ENCODE measurements at places on chromosomes 1 and 21.

GRCh38 chr1:219171192-219171935, 2.3 kb upstream of the LYPLAL1 start:
- DNase-seq, result no peak

DNA sequence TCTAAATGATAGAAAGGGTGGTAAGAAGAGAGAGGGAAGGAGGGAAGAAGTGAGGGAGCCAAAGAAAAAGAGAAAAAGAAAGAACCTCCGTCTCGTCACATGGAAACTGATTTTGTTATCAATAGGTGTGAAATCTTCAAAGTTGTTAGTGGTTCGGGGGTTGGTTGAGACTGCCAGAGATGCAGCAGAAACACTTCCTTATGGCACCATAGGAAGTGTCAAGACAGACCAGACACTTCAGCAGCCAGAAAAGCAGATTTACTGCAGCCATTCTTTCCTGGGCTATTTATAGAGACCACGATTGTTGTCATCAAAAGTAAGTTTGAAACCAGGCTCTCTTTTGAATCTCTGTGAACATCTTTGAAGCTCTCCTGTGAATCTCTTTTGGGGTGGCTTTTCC, 150.5 kb downstream of the PLPPR5 start:
- DNase-seq, result no peak

GRCh38 chr21:40680311-40680710, 166.6 kb downstream of the DSCAM start:
- no peak for DNase-seq

DNA sequence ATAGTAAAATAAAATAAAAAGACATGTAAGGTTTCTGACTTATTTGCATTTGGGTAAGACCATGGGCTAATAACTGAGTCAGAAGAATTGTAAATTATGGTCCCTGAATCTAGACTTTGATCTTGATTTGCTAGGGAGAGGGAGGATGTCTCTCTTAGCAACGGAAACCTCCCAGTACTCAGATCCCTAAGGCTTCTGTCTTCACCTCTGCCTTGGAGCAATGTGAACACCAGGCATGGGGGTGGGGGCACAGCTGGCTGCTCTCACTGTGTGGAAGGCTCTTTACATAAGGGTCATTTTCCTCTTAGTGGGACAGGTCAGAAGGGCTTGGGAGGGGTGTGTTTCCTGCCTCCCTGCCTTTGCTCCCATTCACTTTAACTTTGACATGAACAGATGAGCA, 17.0 kb upstream of the TMEM54 start:
- no peak for DNase-seq

GRCh38 chr1:217876896-217877295, 245.8 kb downstream of the SPATA17 start:
- no peak for DNase-seq

DNA sequence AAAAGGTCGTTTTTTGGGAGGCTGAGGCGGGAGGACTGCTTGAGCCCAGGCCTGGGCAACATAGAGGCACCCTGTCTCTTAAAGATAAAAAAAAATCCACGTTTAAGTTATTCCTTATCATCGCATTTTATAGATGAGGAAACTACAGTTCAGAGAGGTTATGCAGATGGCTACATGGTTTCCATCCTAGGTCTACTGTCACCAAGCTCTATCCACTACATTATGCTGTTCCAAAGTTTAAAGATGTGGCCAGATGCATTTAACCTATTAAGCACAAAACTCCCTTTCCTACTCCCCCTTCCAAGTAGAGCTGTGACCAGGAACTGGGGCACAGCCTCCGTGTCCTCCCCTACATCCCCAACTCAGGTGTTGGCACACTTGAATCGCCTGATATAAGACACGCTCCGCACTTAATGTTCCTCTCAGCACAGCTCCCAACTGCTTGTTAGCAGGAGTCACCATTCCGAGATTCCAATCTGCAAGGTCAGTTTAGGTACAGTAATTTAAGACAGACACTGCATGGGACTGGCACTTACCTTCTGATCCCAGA, 1.3 kb downstream of the TAF5L start:
- no peak for DNase-seq

DNA sequence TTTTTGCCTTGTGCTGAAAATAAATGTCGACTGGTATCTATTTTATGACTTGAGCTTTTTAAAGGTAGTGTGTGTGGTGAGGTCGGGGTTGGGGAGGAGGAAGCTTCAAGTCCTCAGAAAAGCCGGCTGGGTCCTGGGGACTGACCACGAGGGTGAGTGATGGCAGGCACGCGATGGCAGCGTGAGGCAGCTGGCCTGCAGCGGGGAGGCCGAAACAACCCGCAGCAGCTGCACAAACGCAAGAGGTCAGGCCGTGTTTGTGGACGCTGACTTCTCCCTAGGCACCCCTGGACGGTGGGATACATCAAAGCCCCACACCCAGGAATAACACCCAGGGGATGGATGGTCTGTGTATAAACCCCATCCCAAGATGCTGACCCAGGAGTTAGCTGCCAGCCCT, 51.4 kb downstream of the ZBTB18 start:
- DNase-seq, result no peak

DNA sequence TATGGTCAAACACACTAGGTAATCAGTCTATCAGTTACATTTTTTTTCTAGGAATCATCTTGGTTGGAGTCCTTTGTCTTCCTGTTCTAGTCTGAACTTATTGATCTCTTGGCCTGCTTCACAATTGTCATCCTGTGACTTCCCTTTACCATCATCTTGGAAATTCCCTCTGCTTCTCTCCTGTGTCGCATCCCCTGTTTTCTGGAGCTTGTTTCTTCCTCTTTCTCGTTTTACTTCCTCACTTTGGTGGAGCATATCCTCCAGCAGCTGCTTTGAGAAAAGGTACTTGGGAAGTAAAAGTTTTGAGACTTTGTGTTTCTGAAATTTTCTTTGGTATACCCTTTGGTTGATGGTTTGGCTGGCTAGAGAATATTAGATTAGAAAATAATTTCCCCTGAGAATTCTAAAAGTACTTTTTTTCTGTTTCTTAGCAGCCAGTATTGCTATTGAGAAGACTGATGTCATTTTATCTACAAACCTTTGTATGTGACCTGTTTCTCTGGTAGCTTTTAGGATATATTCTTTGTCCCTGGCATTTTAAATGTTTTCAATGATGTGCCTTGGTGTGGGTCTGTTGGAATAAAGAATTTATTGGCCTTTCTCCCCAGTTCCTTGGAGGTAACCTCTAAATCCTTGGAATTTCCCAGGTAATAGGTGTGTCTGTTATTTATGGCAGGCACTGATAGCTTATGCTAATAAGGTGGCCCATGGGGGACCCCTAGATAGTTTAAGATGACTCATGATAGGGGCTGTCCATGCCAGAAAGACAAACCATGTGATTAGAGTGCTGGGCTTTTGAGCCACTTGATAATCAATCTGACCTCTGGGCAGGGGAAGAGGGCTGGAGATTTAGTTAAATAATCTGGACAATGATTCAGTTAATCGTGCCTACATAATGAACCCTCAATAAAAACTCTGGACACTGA, 6.1 kb upstream of the MYCL start:
- no peak for DNase-seq

GRCh38 chr1:69191335-69191734, 376.4 kb upstream of the LRRC7 start:
- DNase-seq, result no peak

DNA sequence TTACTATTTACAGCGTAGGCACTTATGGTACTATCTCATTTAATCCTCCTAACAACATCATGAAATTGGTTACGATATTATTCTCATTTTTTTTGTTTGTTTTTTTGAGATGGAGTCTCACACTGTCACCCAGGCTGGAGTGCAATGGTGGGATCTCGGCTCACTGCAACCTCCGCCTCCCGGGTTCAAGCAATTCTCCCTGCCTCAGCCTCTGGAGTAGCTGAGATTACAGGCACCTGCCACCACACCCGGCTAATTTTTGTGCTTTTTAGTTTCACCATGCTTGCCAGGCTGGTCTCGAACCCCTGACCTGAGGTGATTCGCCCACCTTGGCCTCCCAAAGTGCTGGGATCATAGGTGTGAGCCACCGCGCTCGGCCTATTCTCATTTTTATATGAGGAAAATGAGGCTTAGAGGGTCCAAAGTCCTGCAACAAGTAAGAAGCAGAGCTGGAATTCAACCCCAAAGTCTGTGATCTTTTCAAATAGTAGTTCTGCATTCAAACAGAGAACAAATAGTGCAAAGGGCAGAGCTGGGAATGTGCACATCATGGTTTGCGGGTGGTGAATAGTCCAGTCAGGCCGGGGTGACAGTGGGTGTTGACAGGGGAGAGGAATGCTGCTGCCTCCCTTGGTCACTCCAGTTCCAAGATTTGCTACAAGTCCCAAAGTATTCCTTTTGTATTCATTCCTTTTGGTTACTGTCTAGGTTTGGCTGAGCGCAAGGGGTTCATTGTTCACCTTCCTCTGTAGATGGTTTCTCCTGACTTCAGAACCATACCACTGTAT, 4.6 kb downstream of the PRUNE1 start:
- no peak for DNase-seq

- DNase-seq, result no peak
These were observed 291.5 kb downstream of the FAM72C start for GRCh38 chr1:143680304-143680703.

DNA sequence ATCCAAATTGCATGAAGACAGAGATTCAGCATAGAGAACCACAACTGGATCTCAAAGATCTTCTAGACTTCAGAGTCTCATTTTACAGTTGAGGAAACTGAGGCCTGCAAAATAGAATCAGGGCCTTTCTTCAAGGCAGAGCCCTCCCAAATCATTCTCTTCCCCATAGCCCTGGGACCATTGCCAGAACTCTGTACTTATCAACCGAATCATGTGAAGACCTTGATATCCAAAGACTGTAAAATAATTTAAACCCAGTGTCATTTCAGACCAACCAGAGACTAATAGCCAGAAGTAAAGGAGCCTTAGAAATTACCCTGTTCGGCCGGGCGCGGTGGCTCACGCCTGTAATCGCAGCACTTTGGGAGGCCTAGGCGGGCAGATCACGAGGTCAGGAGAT, 90.1 kb downstream of the DTL start:
- DNase-seq, result no peak

DNA sequence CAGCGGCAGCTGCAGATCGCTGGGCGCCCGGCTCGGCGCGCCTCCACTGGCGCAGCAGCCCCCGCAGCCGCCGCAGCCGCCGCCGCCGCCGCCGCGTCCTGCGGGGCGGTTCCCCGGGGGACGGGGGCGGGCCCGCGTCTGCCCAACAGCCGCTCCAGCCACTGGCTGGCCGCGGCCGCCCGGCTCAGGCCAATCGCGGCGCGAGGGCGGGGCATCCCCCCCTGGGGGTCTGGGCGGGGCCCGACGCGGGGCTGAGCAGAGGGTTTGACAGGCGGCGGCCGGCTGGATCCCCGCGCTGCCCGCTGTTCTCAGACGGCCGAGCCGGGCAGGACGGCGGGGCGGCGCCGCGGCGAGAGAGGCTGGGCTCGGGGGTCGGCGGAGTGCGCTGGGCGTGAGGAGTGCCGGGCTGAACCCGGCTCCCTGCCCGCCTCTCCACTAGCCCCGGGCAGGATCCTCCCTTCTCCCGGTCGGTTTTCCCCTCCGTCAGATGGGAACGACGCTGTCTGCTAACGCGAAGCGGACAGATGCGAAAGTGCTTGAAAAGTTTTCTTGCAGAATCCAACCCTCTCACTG, at the start of gene GLIS1:
Gene GLIS1, minus strand, starts transcription at position 56 of the 573 bp plus-strand sequence. CDS start 1,100 bp downstream, outside the sequence.
- DNase-seq, result no peak

DNA sequence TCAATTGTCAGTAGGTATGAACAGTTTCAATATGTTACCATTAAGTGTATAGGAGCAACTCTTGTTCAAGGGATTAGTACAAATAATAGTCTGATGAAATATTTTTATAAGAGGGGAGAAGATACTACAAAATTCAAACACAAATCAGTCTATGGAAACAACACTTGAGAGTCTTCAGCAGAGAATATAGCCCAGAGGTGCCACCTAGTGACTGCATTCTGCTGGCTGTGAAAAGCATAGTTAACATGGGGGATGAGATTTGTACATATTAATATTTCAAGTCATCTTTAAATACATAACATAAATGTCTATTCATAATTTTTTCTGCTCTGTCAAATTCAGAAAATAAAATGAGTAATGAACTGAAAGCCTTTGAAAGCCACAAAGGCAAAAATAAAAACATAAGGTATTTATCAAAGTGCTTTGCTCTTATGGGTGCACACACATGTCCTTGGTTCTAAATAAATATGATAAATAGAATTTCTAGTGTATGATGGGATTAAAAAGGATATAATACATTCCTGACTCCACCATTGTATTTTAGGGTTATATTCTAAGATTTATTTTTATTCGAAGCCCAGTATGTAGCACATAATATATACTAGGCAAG, 440.9 kb upstream of the ZRANB2 start:
- DNase-seq, result no peak

- DNase-seq, result no peak
These were observed 90.4 kb downstream of the INTS7 start for GRCh38 chr1:211944733-211945500.

DNA sequence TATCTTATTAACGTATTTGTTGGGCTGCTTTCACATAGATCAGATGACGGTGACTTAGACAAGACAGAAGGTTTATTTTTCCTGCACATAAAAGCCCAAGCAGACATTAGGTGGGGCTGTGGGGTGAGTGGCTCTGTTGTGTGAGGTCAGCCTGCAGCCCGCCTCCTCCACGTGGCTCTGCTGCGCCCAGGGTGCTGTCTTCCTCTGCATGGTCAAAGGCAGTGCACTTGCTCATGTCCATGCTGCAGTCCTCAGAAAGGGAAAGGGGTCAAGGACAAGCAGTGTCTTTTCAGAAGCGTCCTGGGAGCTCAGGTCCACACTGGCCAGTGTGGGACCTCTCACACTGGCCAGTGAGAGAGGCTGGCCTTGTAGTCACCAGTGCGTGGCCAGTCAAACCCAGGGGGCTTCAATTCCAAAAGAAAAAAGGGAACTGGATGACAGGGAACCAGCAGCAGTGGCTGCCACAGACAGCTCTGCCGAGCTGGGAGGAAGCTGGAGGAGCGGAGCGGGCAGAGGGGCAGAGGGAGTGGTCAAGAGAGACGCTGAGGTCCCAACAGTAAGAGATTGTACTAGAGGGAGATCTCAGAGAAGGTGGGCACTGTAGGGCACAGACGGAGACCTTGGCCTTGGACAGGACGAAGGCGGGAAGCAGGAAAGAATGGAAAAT, 35.9 kb upstream of the SLC45A1 start:
- no peak for DNase-seq

DNA sequence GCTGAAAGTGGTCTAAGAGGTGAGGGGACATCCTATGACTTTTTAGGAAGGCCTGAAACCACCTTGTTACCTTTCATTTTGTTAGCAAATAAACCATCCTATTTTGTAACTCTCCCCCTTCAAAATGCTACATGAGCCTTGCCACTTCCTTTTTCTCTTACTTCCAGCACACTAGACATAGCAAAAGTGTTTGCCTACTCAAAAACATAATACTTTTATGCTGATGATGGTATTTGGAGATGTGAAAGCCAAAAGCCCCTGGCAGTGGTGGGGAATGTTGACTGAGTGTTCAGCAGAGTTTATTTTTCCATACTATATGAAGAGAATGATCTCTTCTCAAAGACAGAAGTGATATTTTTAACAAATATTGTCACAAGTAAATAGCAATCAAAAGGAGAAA, 134.2 kb downstream of the EDEM3 start:
- no peak for DNase-seq

GRCh38 chr1:65431111-65431705, 10.7 kb downstream of the LEPR start:
- no peak for DNase-seq
